T-helper 2 cell (primary cell): ENCODE measurements at places on chromosomes 1 and 21.

GRCh38 chr1:164912290-164912689 is 353.3 kb downstream of the PBX1 start:
- DNase-seq: no peak

DNA sequence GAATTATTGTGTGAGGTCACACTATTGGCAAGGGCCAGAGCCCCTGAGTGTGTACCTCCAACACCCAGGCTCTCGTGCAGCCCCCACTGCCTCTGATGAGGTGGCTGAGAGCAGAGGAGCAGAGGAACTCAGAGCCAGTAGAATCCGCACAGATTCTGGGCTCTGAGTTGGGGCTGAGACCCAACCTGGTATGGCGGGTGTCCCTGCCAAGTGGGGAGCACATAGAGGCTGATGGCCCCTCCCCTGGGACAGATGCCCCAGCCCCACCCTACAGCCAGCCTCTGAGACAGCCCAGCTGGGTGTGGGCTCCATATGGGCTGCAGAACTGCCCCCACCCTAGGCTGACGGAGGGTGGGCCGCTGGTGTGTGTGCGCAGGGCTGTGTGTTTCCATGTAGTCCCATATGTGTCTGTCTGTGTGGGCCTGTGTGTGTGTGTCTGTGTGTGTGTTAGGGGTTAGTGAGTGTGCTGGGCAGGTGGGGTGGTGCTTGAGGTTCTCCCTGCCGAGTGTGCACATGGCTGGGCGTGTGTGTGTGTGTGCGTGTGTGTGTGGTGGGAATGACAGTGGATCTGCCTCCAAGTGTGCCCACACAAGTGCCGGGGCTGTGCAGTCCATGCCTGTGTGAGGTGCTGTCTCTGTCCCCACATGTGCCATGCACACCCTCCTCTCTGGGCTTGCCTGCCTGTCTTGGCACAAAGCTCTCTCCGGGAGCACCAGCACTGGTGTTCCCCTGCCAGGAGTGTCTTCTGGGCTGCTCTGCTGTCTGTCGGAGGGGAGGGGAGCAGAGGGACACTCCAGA is 24.4 kb downstream of the FOXO6 start:
- no peak for DNase-seq

- peak; percentile 44 for DNase-seq
Measured at GRCh38 chr21:36504067-36505058, 24.4 kb upstream of the CLDN14 start.

DNA sequence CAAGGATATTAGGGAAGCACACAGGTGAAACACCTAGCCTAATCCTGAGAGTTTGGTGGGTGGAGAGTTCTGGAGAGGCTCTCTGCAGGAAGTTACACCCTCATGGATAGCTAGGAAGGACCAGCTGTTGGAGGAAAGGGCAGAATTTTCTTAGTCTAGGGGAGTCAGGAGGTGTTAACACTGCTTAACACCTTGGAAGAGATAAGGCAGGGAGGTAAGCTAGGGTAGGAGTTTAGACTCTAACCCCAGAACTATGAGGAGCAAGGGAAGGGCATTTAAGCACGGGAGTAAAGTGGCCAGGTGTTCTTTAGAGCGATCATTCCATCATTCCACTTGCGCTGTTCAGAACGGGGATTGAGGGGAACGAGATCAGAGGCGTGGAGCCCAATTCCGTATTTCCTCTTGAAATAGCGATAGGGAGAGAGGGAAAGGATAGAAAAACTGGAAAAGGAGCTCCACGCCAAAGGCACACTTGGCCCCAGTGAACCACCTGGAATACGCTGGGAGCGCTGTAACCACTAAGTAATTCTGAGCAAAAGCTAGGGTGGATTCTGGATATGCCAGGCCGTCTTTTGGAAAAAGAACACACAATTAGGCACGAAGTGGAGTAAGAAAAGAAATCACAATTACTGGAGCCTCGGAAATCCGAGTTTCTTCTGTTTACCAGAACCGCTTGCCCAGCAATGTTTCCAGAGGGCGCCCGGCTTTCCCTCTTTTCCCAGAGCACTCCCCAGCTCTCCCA is 1.5 kb upstream of the GPR137B start:
- no peak for DNase-seq

- no peak for DNase-seq
Measured at GRCh38 chr21:42619166-42619565, 34.3 kb upstream of the PDE9A start.

DNA sequence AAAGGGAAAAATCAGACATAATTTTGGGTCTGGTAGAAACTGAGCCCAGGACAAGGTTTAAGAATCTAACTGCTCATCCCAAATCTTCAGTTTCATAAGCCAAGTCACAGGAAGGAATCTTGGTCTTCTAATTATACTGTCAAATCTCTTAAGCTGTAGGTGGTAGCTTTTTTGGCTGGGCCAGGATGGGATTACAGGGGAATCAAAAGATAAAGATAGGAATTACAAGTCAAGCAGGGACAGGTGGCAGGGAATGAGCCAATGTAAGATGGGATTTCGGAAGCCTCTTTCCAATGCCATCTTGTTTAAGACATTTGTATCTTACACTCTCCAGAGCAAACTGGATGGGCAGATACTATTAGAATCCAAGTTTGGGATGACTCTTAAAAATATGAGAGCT is 383.5 kb downstream of the KCNH1 start:
- no peak for DNase-seq

DNA sequence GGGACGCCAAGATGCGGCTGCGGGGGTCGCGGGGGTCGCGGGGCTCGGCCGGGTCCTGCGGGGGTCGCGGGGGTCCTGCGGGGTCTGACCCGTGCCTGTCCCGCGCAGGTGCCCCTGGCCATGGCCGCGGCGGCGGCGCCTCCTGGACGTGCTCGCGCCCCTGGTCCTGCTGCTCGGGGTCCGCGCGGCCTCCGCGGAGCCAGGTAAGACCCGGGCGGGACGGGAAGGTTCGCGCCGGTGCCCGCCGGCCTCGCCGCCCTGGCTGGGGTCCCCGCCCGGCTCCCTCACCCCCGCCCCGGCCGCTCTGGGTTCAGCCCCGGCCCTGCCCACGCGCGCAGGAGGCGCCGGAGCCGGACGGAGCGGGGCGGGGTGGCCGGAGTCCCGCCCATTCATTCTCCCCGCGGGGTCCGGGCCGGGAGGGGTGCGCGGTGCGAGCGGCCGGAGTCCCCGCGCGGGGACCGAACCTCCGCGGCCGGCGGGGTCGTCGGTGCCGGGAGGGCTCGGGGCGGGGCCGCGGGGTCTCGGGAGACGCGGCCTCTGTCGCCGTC is 380 bp downstream of the COL18A1 start:
- no peak for DNase-seq

GRCh38 chr1:74343216-74343615 is 108.0 kb downstream of the TNNI3K start:
- DNase-seq: no peak

GRCh38 chr21:39336457-39337008 is 12.4 kb downstream of the HMGN1 start:
- no peak for DNase-seq

GRCh38 chr21:33401630-33401992 is 1.6 kb upstream of the IFNGR2 start:
- DNase-seq: no peak

DNA sequence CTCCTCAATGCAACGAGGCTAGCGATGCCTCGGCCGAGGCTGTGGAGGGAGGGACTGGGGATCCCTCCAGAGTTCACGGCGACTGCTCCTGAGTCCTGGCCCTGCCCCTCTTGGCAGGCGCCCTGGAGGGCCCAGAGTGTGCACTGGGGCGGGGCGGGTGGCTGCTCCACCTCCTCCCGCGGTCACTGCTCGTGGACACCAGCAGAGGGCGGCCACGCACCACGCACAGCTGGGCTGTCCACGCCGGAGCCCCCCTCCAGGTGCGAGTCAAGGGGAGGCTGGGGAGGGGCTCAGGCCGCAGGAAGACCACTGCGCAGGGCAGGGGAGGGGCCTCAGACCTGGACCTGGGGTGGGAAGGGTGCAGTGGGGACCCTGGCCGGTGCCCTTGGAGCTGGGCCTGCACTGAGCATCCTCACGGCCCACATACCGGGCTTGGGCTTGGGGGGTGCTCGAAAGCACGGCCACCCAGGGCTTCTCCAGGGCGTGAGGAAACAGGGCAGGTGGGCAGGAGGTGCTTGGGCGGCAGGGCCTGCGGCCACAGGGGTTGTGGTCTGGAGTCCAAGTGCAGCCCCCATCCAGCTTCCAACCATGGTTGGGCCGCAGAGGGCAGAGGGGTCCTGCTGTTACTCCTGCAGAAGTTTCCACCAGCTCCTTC is 20.6 kb upstream of the TTC34 start:
- DNase-seq: no peak

DNA sequence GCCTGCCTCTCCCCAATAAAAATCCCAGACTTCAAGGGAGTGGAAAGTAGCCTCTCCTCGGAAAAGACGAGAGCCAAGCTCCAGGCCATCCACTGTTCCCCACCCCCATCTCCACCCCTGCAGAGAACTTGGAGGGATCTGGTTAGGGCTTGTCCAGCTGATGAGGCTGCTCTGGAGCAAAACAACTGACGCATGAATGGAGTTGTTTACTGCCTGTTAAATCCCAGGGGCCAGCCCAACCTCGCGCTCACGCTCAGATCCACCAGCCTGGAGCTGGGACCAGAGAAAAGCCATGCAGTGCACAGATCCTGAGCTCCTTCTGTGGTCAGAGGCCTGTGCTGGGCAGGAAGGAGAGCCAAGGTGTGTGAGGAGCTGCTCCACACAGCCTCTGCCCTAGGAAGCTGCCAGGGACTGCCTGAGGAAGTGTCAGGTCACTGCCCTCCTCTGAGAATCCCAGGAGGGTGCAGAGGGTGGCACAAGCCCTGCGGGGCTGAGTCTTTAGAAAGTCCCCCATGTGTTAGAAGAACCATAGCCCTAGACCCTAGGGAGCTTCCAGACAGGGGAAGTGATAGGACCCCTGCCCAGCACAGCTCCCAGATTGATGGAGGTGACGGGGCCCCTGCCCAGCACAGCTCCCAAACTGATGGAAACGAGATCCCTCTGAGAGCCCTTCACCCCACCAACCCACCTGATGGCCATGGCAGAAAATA is 109.0 kb upstream of the IPO9 start:
- no peak for DNase-seq

DNA sequence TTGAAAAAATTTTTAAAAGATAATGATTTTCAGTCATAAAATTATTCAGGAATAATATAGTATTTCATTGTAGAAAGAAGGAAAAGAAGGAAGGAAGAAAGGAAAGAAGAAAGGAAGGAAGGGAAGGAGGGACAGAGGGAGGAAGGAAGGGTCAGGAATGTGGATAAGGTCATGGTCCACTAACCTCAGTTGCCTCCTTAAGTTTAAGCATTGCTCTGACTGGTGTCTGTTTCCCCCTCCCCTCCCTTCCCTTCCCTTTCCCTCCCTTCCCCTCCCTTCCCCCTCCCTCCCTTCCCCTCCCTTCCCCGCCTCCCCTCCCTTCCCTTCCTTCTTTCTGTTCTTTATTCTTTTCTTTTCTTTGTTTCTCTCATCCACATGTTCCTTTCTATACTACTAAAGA is 95.7 kb downstream of the PLPPR5 start:
- no peak for DNase-seq

- no peak for DNase-seq
Measured at GRCh38 chr1:163703794-163704193, 382.0 kb downstream of the NUF2 start.

DNA sequence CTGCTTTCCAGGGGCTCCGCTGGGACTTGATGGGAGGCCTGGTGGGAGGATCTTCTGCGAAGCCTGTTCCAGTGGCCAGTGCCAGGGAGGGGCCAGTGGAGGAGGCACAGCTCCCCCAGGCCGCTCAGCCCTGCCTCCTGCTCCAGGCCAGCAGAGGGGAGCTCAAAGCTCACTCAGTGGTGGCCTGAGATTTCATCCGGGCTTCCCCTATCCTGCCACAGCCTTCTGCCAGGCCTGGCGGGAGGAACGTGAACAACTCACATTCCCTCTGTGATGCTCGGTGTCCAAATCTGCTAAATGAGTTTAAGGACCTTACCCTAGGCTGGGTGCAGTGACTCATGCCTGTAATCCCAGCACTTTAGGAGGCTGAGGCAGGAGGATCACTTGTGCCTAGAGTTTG is 3.3 kb downstream of the CLCNKB start:
- DNase-seq: no peak

DNA sequence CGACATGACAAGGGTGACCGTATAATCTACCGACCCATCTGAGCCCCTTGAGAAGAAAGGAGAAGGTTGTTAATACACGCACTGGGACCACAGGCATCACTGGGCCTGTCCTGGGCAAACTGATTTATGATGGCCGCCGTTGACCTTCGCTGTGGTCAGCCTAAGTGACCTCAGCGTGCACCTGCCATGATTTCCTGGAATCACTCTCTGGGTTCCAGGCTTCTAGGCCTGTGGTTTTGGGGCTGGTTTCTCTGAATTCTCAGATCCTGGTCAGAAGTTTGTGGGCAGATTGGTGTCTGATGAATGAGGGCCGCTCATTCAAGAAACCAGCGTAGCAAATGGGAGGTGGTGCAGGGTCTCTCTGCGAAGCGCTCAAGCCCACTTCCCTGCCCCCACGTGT is 64.0 kb downstream of the SIK1 start:
- no peak for DNase-seq

DNA sequence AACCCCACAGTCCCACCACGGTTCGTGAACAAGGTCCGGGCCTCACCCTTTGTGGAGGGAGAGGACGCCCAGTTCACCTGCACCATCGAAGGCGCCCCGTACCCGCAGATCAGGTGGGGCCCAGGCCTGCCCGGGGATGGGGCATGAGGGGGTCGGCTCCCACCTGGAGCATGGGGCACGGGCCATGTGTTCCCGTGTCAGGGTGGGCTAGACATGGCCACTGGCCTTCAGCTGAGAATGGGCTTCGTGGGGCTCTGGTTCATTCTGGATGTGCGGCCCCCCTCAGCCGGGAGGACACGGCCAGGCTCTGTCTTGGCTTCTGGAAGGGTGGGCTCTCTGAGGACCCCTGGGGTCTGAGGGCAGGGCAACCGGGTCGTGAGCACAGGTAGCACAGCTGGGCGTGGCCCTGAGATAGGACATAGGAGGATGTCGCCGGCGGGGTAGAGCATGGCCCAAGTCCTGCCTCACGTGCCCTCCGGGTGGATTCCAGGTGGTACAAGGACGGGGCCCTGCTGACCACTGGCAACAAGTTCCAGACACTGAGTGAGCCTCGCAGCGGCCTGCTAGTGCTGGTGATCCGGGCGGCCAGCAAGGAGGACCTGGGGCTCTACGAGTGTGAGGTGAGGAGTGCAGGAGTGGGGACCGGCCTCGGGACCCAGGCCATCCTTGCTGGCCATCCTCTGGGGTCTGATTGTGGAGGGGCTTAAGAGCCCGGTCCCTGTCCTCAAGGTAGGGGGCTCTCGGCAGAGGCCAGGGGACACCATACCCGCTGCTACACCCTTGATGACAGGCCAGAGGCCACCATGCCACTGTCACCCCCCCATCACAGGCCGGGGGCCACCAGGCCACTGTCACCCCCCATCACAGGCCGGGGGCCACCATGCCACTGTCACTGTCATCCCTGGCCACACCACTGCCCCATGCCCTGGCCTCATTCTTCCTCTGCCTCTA is 55.5 kb downstream of the TRIM11 start:
- no peak for DNase-seq

DNA sequence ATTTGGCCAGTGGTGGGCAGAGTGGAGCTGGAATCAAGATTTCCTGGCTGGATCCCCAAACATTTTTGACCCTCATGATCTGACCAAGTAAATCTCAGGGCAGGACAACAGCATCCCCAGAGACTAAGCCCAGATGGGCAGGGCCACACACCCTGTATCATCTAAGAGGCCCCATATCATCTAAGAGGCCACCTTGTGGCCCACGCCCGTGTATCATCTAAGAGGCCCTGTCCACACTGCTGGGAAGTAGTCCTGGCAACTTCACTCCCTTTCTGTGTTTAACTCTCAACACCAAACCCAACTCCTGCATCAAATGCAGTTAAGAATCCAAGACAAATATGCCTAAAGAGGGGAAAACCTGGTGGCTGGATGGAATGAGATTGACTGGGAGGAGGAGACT is 81.6 kb upstream of the SSX2IP start:
- no peak for DNase-seq

- DNase-seq: no peak
Measured at GRCh38 chr1:233993651-233994050, 89.2 kb downstream of the SLC35F3 start.
